ENCODE measurements at places on chromosomes 1 and 21.

GRCh38 chr1:7471836-7472235 is 299.3 kb upstream of the VAMP3 start:
- no peak for DNase-seq

- DNase-seq, result peak; percentile 16
These were observed 43.0 kb downstream of the PLXNA2 start for GRCh38 chr1:208201229-208201628.

GRCh38 chr21:14074177-14074576 is 136.6 kb downstream of the LIPI start:
- no peak for DNase-seq

GRCh38 chr1:186089940-186090339 is 285.1 kb downstream of the TPR start:
- no peak for DNase-seq

DNA sequence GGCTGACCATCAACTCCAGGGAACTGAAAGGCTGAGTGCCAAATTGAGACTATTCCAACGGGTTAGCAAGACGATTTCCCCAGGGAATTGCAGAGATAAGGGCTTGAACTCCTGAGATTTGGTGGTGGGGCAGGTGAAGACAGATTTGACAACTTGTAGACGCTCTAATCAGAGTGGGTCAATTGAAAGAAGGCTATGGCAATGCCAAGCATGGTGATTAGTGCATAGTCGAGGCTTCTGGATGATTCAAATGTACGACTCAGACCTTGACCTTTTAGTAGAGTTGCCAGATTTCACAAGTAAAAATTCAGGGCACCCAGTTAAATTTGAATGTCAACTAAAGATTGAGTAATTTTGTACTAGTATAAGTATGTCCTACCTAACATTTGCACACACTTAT is 302.1 kb upstream of the SPAG17 start:
- DNase-seq, result no peak

- DNase-seq, result peak; percentile 37
These were observed 19.8 kb downstream of the SPOCD1 start for GRCh38 chr1:31795801-31796621.

- no peak for DNase-seq
These were observed 39.9 kb upstream of the TADA1 start for GRCh38 chr1:166915941-166916340.

DNA sequence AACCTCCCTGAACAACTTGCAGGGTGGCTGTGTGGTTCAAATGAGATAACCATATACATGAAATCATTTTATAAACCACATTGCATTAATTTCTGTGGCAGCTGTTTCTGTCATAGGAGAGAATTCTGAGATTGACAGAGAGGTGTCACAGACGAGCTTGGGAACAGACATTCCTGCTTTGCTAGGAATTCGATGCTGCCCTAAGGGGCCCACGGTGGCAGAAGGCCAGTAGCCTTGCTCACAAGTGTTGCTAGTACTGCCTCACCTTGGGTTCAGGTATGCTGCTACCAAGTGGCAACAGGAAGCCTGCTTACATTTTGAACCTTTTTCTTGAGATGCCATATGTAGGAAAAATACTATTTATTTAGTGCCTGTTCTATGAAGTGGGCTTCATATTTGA is 13.4 kb downstream of the KCNA10 start:
- no peak for DNase-seq

- DNase-seq, result no peak
These were observed at the start of gene DMRTB1 for GRCh38 chr1:53459321-53460175. DMRTB1 (plus strand) TSS chr1:53459399; CDS start chr1:53459454, 55 bp downstream.

GRCh38 chr1:17588048-17588871 is 48.8 kb downstream of the ARHGEF10L start:
- DNase-seq, result no peak
